CD4-positive, alpha-beta T cell treated with Interleukin-17A for 1 hour (primary cell): ENCODE measurements at places on chromosomes 4 and X.

- DNase-seq: no peak
Observed at GRCh38 chr4:27916452-27917184, 1056.0 kb downstream of the STIM2 start.

- DNase-seq: no peak
Observed at GRCh38 chr4:1367230-1367935, 20.4 kb downstream of the UVSSA start.

GRCh38 chrX:18457000-18457399, 31.6 kb downstream of the CDKL5 start:
- no peak for DNase-seq

DNA sequence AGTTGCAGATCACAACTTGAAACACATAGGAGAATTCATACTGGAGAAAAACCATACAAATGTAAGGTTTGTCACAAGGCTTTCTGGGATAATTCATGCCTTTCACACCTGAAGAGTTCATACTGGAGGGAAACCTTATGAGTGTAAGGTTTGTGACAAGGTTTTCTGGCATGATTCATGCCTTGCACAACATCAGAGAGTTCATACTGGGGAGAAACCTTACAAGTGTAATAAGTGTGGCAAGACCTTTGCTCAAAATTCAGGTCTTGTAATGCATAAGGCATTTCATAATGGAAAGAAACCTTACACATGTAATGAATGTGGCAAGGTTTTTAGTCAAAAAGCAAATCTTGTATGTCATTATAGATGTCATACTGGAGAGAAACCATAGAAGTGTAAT, 58.8 kb upstream of the ENPEP start:
- DNase-seq: no peak

- peak; percentile 37 for DNase-seq
Observed at GRCh38 chr4:147846318-147847155, 114.6 kb downstream of the ARHGAP10 start.

DNA sequence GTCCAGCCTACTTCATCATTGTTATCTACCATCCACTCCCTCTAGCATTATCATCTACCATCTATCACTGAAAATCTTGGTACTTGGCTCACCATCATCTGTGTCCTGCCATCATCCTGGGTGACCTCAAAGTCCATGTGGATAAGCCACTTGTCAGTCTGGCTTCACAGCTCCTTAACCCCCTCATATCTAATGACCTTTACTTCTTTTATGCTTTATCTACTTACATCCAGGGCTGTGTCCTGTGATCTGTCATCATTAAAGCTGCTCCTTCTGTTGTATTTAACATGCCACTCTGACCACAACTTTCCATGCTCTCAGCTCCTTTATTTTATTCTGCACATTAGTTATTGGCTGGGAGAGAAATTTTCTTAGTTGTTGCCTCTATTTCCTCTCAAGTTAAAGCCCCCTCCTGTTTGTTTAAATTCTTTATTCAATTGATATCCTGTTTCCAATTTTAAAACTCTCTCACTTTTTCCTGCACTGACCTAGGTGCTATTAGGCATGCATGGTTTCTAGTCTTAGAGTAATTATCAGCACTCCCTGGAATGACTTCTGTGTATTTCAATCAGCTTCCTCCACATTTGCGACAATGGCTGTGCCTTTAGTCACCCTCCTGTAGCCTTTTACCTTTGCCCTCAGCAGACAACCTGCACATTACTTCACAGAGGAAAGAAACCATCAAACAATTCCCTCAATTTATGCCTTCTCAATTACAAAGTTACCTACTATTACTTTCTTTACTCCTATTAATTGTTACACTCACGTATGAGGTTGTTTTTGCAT, 8.1 kb upstream of the FABP2 start:
- DNase-seq: no peak

DNA sequence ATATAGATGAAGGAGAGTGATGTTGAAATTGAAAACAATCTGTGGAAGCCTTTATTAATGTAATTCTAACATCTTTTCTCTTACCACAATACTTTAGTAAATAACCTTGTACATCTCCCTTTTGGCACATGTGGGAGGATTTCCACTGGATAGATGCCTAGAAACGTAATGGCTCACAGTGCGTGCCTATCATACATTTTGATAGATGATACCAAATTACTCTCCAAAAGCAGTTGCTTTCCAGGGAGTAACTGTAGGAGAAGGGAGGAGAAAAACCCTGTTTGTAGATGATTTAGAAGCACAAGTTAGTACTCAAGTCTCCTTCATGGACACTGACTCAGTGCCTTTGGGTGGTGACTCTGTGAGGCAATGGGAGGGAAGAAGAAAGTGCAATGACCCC, 476.3 kb downstream of the CCSER1 start:
- no peak for DNase-seq

- DNase-seq: no peak
Observed at GRCh38 chr4:80192937-80193336, 4.4 kb upstream of the PRDM8 start.

GRCh38 chrX:110374559-110374958, 15.9 kb downstream of the RTL9 start:
- no peak for DNase-seq

DNA sequence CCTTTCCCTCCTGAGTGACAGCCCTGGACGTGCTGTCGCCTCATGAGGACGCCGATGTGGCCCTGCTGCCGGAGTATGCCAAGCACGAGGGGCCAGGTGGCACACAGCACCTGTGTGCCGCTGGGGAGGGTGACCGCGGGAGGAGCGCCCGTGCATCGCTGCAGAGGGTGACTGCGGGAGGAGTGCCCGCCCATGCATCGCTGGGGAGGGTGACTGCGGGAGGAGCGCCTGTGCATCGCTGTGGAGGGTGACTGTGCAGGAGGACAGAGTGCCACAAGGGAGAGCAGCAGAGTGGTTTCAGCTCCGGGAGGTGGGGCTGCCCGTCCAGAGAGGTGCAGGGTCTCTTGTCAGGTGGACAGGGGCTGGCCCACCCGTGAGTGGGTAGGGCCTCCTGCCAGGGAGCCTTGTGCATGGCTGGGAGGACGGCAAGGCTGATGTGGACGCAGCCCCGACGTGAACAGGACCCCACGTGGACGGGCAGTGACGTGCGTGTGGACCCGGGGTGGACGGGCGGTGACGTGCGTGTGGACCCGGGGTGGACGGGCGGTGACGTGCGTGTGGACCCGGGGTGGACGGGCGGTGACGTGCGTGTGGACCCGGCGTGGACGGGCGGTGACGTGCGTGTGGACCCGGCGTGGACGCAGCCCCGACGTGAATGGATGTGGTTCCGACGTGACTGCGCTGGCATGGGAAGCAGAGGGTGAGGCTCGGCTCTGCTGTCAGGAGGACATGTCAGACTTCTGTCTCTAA, 14.7 kb downstream of the PCGF3 start:
- no peak for DNase-seq

DNA sequence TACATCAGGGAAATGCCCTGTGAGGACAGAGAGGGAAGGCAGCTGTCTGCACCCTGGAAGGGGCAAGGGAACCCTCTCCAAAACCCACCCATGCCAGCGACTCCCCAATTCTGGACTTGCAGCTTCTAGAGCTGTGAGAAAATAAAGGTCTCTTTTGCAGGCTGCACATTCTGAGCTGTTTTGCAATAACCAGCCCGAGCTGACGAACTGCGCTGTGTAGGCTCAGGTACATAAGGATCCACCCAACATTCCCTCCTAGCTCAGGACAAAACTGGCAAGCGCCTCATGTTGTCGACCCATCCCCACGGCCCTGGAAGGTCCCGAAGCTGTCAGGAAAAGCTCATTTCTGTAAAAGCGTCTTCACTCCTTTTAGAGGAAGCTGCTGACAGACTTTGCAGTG, 271.8 kb downstream of the CRLF2 start:
- DNase-seq: no peak
